ENCODE measurements at places on chromosomes 7 and 10. TPM values are rescaled to one million over a fixed set of nuclear protein-coding genes. Genes with fewer than 3 reads are reported as not detected.

Gene PLAC9
- total RNA-seq = 11.6 TPM

Gene COL28A1
- total RNA-seq = 5.7 TPM

- no peak for DNase-seq
Measured at GRCh38 chr7:7707806-7708205, 10.6 kb downstream of the RPA3 start.

- DNase-seq = no peak
Measured at GRCh38 chr7:116711790-116712189, 39.8 kb downstream of the MET start.

Gene PLAU
- 5.5 TPM for total RNA-seq

DNA sequence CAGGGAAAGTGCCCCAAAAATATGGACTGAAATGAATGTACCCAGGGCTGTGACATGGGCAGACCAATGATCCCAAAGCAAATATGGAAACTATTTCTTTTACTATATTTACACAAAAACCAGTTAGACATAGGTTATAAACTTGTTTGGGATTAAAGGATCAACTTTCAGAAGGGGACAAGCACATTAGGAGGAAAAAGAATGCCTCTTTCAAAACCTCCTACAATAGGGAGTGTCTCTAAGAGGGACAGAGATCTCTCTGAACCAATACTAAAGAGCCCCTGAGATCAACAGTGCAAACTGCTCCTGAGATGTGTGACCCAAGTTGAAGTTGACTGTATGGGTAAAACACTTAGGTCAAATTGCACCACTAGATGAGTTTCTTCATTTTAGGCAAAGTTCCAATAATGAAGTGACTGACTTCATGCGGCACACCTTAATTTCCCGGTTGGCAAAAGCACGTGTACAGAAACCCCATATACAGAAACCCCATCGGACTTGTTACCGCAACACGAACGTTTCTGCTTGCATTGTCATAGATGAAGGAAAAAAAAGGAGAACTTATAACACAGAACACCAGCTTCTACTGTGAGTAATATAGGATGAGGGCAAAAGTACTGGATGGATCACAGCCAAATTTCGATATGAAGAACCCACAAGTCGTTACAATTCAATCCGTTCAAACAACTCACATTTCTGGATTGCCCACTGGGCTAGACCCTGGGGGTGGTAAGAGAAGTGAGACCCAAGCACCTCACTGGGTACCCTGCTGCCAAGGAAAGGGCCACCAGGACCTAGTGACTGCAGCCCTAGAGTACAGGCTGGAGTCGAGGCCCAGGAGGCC, 4.3 kb downstream of the SVIL start:
- DNase-seq = peak; percentile 51

- DNase-seq = peak; percentile 72
Measured at GRCh38 chr10:70232155-70232858, 922 bp downstream of the PPA1 start.

GRCh38 chr10:12214763-12215218, 18.8 kb downstream of the CDC123 start:
- no peak for DNase-seq

DNA sequence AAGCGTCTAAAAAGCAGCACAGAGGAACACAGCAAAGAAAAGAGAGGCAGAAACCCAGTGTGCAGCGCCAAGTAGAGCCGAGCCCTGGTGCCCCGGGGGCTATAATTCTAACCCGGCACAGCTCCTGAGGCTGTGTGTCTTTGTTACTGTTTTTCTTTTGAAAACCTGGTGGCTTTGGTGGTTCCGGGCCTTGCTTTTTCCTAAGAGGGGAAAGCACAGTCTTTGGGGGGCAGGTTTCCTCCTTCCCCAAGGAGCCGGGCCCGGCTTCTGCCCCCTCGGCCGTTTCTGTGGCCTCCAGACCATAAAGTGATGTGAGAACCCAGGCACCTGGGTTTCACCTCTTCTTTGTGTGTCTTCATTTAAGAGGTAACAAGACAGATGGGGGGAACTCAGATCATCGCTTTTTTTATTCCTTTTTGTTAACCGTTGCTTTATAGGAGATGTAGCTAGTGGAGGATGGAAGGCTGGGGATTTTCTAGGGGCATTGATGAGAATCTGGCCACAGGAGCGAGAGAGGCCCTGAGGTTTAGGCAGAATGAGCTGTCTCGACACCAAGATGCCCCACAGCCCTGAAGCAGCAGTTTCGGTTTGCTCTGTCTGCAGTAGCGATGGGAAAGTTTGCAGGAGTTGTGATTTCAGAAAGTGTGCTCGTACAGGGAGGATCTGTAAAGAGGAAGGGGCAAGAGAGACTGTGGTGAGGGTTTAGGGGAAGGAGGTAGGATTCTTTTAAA, 367.8 kb upstream of the GALNT17 start:
- DNase-seq = no peak

- no peak for DNase-seq
Measured at GRCh38 chr10:72239409-72239808, 23.3 kb upstream of the ASCC1 start.

Gene NUTM2A
- total RNA-seq = 0.55 TPM

Gene H2BK1
- total RNA-seq = not detected

- no peak for DNase-seq
Measured at GRCh38 chr10:103795634-103796270, 59.6 kb downstream of the SH3PXD2A start.

DNA sequence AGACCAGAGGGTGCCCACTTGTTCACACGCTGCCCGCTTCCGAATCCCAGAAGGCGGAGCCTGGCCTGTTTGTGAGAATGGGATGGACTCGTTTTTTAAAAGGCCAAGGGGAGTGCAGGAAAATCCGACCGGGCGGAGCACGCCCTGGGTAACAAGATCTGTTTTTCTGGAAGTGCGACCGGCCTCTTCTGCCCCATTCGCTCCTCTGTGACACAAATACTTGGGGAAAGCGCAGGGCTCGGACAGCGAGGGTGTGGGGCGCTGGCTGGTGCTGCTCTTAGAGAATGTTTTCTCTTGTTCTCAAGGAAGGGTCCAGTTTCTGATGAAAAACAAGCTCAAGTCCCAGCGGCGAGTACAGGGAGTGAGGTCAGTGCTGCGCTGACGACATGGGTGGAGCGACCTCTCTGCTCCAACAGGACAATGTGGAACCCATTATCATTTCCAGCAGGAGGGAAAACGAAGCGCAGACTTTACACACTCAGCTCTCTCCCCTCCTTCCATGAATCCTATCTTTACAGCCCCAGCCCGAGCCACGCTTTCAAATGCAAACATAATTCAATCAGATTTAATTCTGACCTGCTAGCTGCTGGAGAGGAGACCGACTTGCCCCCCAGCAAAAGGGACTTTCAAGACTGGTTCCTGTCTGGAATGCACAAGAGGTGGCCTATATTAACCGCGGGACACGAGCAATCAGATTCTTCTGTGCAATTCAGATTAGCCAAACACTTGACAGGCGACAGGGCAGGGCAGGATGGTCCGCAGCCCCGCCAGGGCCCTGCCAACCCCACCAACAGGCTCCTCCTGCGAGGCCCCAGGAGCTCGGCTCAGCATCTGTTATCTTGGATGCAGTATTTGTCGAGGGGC, 1.1 kb downstream of the RADIL start:
- DNase-seq = peak; percentile 30

- DNase-seq = no peak
Measured at GRCh38 chr7:1237704-1238255, 5.1 kb downstream of the UNCX start.

Gene SEMA3E
- total RNA-seq = 0.89 TPM

Gene NEBL
- 21.8 TPM for total RNA-seq

GRCh38 chr10:3622845-3623621, 162.0 kb downstream of the KLF6 start:
- DNase-seq = no peak

Gene STOX1
- total RNA-seq = 3.0 TPM

Gene VENTX
- total RNA-seq = 0.58 TPM

DNA sequence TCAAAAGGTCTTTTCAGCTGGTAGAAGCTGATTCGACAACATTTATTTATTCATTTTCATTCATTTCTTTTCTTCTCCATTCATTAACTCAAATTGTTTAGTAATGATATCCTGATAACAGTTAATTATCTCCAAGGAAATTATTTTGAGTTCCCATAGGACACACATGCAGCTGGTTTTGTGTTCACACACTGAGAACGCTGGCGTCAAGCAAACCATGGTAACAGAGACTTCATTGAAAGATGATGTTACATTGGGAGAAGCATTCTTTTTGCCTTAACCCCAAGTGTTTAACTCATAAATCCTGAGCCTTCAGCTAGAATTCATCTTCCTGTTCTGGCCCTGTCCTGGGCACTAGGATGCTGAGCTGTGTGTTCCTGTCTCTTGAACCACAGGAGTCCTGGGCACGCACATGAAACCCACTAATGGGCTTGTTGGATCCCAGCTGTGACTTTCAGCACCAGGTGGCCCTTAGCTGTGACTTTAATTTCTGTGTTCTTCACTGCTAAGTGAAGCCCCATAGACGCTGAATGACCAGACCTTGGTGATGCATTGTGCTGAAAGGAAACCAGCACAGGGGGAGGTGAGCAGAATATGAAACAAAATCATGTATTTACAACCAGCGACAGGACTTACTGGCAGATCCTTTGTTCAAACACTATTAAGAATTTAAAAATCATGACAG, 121.5 kb upstream of the PRSS58 start:
- no peak for DNase-seq

DNA sequence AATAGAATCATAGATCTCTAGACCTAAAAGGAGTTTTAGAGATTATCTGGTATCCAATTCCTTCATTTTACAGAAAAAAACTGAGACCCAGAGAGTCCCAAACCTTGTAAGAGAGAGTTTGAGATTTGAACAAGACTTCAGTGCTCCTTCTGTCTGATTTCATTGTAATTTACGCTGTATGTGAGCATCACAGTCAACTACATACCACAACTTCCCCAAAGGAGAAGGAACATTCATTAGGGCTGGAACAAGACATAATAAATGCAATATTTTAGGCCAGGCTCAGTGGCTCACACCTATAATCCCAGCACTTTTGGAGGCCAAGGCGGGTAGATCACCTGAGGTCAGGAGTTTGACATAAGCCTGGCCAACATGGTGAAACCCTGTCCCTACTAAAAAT, 17.3 kb upstream of the PRKAR2B start:
- DNase-seq = no peak

Gene RTKN2
- total RNA-seq = 0.58 TPM

DNA sequence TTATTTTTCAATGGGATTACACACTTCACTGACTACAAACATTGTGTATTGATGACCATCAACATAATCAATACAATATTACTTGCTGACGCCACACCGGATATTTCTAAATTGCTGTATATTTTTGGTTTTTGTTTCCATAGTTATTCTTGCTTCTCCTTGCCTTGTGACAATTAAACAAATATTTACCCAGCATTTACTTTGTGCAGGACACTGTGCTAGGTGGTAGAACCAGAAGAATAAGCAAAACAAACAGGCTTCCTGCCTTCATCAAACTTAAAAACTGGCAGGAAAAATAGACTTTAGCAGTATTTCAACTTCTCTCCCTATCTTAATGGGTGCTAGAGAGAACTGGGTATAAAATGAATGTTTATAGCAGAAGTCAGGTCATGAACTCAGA, 50.6 kb downstream of the ZNF277 start:
- no peak for DNase-seq

GRCh38 chr10:88974446-88975376, 15.9 kb upstream of the FAS start:
- no peak for DNase-seq

DNA sequence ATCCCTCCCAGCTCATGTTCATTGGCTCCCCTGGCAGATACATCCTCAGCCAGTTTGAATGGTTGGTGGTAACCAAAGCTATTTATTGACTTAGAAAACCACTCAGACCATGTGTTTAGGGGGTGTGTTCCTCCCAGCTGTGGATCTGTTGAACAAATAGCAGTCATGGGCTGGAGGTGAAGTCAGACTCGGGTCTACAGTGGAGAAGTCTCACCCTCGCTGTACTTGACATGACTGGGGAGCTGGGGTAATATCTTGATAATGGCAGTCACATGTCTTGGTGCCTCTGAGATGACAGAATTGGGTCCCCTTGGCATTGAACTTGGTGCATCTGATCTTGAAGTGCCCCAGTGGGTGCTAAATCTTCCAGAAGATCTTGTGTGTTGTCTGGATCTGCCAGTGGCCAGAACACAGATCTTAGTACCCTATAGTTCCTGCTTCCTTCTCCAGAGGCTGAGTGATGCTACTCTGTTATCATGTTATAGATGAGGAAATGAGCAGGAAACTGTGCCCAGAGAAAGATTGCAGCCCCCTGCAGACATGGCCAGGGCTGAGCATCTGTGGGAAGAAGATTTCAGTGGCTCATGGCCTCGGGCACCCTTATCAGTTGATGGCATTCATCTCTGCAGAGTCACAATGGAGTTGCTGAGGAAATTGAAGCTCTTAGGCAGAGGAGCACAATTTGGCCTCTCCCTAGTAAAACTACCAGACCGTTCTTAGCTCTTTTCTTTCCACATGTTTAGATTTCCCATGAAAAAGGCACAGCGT, 50.4 kb downstream of the ADRA2A start:
- no peak for DNase-seq

DNA sequence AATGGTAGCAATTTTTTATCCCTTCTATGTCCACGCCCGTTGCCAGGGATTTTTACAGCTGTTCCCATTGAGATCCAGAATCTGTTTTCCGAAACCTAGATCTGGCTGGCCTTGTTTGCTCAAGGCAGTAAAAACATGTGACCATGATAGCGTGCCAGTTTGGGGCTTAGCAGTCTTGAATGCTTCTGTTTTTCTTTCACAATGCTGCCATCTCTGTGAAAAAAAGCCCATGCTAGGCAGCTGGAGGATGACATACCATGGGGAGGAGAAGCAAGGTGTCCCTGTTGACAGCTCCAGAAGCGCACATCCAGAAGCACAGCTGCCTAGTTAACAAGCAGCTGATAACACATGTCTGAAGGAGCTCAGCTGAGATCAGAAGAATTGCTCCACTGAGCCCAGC, 2.2 kb upstream of the ZNF92 start:
- peak; percentile 52 for DNase-seq
